ENCODE measurements at places on chromosomes 13 and 19.
A peak's percentile ranks its signal among the peaks of the same experiment; 100 is the strongest.

- DNase-seq = no peak
These were observed 6.7 kb downstream of the SIGLEC11 start for GRCh38 chr19:49954092-49954829.

DNA sequence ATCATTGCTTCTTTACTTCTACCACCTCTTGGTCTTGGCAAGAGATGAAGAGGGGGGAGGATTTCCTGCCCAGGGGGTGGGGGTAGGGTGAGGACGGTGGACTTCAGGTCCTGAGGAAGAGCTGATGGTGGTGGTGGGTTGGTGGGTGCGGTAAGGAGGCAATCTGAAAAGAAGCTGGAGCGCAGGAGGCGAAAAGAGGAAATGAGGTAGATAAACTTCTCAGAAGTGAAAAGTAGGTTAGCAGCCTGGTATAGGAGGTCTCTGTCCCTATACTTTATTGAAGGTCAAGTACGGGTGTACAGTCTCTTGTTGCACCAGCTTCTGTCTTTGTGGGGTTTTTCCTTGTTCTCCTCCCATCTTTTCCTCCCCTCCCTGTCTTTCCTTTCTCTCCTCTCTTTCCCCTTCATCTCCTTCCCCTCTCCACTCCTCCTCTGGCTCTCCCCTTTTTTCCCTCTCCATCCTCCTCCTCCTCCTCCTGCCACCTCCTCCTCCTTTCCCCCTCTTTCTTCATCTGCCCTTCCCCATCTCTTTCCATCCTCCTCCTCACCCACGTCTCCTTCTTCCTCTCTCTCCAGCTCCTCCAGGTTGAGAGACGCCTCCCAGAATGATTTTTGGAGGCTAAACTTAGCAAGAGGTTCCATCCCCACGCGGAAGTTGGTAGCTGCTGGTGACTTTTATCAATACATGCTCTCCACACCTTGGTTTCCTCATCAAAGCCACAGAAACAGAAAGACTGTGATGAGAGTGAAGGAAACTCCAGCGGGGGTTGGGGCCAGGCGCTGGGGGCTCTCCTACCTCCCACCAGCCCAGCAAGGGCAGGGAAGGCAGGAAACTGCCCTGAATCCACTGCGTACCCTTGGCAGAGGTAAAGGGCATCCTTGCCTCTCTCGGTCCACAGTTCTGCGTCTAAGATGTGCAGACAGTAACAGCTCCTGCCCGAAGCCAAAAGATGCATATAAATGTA, 15.3 kb downstream of the TNFSF14 start:
- no peak for DNase-seq

DNA sequence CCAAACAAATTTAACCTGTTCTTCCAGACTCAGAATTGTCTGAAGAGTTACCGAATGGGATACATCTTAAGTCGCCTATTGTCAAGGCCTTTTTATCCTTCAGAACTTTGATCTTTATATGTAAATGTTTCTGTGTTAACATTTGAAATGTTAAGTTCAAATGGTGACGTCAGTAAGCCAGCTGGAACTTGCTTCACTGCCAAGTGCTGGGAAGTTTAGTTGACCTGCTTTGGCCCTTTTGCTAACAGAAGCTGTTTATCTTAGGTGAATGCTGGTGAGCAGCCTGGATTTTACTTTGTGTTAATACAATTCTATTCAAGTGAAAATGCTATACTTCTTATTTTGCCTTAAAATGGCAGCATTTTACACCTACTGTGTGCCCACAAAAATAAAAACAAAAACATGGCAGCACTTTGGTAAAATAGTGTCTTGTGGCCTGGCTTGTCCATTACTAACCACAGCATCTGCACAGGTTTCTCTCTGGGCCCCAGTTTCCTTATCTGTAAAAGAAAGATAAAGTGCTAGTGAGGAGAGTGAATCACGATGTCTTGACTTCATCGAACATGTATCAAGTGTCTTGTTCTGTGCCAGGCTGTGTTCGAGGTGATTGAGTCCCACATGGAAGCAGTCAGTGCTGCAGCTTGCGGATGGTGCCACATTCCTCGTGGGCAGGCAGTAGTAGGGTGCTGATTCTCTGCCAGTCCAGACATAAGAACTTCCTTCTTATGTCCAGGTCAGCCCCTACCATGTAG, 2.2 kb downstream of the NAXD start:
- DNase-seq = no peak

DNA sequence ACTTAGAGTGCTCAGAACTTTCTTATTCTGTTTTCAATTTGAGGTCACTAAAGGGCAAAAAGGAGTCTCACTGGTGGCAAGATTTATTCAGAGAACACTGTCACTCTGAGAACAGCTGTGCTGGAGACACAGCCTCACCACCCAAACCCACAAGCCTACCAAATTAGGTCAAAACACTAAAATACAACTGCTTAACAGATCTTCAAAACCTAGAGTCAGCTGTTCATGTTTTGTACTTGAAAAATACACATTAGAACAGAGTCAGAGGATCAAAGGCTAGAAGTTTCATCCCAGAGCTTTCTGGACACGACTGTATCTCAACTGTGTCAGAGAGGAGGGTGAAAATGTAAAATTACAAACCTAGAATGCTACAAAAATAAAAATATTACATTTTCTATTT, 89.3 kb downstream of the MIPEP start:
- DNase-seq = no peak

- no peak for DNase-seq
These were observed 218.8 kb downstream of the FGF9 start for GRCh38 chr13:21889651-21890050.

DNA sequence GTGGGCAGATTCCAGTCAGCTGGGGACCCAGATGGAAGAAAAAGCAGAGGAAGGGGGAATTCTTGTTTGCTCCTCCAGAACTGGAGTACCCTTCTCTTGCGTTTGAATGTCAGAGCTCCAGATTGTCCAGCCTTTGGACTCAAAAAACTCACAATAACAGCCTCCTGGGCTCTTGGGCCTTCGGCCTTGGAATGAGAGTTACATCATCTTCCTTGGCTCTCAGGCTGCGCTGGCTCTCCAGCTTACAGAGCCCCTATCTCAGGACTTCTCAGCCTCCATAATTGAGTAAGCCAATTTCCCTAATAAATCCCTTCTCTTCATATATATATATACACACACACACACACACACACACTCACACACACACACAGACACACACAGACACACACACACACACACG, 1215.7 kb upstream of the SLC10A2 start:
- DNase-seq = no peak

- DNase-seq = no peak
These were observed 2.8 kb downstream of the OR2Z1 start for GRCh38 chr19:8724276-8724675.

- DNase-seq = peak; percentile 7
These were observed 6.4 kb upstream of the NFIC start for GRCh38 chr19:3359919-3360420.

GRCh38 chr13:30016398-30016797, 166.0 kb upstream of the UBL3 start:
- DNase-seq = no peak

DNA sequence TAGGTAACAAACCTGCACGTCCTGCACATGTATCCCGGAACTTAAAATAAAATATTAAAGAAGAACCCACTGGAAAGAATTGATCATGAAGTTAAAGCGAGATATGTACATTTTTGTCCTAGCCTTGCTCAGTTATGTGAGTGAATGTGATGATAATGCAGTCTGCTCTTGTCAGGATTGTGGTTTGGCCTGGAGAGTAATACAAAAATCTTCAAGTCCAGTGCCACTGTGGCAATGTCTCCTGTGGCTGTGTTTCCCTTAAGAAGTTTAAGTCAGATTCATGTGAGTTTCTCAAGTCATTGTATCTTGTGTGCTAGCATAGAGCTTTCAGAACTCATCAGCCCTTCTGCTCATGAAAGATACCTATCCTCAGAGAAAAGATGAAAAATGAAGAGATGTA, 18.0 kb upstream of the ITGBL1 start:
- DNase-seq = no peak

All from CD14-positive monocyte (primary cell).